ENCODE measurements at places on chromosomes 1 and 21. TPM values are rescaled to one million over a fixed set of nuclear protein-coding genes. Genes with fewer than 3 reads are reported as not detected.

Gene FOXD2
- 1.4 TPM for polyA plus RNA-seq

Gene CR2
- 0.50 TPM for polyA plus RNA-seq

Gene HES2
- 0.36 TPM for polyA plus RNA-seq

Gene NR0B2
- polyA plus RNA-seq = 68.1 TPM

Gene RGSL1
- polyA plus RNA-seq = not detected

Gene LYPD8
- polyA plus RNA-seq = not detected

Gene KIF14
- 0.68 TPM for polyA plus RNA-seq

Gene CIART
- polyA plus RNA-seq = 7.1 TPM

Gene RGS4
- polyA plus RNA-seq = 5.6 TPM

Gene TFAP2E
- polyA plus RNA-seq = not detected

Gene CSMD2
- polyA plus RNA-seq = 0.10 TPM

Gene AZIN2
- polyA plus RNA-seq = 7.7 TPM

Gene KCNQ4
- not detected for polyA plus RNA-seq

Gene PRAMEF27
- polyA plus RNA-seq = not detected

Gene COL8A2
- 59.4 TPM for polyA plus RNA-seq

Gene CA6
- not detected for polyA plus RNA-seq

Gene PCP4
- polyA plus RNA-seq = 6.0 TPM

Gene CHIT1
- polyA plus RNA-seq = 1.1 TPM

Gene HSPB7
- polyA plus RNA-seq = 59.4 TPM

Gene GNL2
- polyA plus RNA-seq = 56.1 TPM

Gene S100A9
- 1.9 TPM for polyA plus RNA-seq

Gene NUF2
- 2.6 TPM for polyA plus RNA-seq

Gene NCF2
- 3.1 TPM for polyA plus RNA-seq

Gene KRTAP11-1
- polyA plus RNA-seq = not detected

Gene ADIPOR1
- polyA plus RNA-seq = 121 TPM

Gene KCND3
- polyA plus RNA-seq = 1.1 TPM

Gene TLCD4
- 9.7 TPM for polyA plus RNA-seq

All from hepatocyte (in vitro differentiated cells).